Epithelial cell of proximal tubule (primary cell): ENCODE measurements at places on chromosomes 11 and 22.

- DNase-seq = no peak
Observed at GRCh38 chr11:101476191-101476590, 107.6 kb downstream of the TRPC6 start.

DNA sequence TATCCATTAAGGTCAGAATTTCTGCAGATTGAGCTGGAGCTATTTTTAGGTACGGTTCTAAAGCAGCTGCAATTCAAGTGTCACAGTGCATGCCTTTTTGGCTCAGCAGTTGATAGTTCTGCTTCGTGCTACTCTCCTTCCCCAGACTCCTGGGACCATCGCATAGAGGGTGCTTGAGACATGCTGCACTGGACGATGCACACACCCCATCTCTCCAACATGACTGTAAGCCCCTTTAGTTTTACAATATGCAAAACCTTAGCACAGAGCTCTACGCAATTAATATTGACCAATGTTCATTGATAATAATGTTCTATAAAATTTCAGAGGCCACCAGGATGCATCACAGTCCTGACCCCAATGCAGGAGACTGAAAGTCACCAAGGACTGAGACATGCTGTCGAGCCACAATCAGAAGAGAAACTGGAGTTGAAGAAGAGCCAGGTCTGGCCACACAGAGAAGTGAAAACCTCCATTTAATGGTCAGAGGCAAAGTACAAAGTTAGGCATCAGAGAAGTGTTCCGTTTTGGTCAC is 120.9 kb upstream of the ZC3H12C start:
- DNase-seq = no peak

- DNase-seq = no peak
Observed at GRCh38 chr11:31001427-31001826, 368.1 kb downstream of the DCDC1 start.

DNA sequence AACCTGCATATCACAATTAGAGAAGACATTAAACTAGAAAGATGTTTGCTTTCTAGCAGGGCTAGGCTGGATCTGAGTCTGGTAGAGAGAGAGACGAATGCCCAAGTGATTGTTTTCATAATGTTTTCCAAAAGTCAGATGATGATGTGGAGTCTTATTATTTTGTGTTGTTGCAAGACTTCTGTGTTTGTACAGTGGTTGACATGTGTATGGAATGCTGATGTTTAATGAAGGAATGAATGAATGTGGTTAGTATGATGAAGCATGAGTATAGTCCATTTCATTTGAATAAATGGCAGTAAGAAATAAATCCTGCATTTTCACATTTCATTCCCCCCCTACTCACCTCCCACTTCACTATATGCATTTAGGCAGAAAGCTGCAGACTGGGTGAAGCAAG is 69.6 kb downstream of the PPP2R1B start:
- DNase-seq = no peak
